Eye (tissue), 1 donor: ENCODE measurements at places on chromosomes 1 and 21.
A peak's percentile ranks its signal among the peaks of the same experiment; 100 is the strongest.

GRCh38 chr1:238608144-238608543, 717.4 kb upstream of the ZP4 start:
- DNase-seq, result no peak

GRCh38 chr21:33265664-33266049, 510 bp upstream of the IL10RB start:
- no peak for DNase-seq

GRCh38 chr1:243792891-243793290, 57.2 kb downstream of the AKT3 start:
- DNase-seq, result no peak

GRCh38 chr1:21233490-21233889, 56.8 kb downstream of the ECE1 start:
- DNase-seq, result no peak

- peak; percentile 41 for DNase-seq
These were observed 6.9 kb downstream of the CAMK1G start for GRCh38 chr1:209590405-209590804.

DNA sequence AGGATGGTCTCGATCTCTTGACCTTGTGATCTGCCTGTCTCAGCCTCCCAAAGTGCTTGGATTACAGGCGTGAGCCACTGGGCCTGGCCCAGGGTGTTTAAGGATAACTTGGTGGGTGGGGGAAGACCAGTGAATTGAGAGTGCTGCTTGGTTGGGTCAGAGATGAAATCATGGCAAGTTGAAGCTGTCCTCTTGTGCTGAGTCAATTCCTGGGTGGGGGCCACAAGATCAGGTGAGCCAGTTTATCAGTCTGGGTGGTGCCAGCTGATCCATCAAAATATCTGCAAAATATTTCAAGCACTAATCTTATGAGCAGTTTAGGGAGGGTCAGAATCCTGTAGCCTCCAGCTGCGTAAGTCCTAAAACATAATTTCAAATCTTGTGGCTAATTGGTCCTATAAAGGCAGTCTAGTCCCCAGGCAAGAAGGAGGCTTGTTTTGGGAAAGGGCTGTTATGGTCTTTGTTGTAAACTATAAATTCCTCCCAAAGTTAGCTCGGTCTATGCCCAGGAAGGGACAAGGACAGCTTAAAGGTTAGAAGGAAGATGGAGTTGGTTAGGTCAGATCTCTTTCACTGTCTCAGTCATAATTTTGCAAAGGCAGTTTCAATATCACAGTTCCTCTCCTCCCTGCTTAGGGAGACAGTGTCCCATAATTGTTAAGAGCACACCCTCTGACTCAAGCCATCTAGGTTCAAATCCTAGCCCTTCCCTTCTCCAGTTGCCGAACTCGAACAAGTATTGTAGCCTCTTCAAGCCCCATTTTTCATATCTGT, 66.8 kb upstream of the BACH1 start:
- no peak for DNase-seq

- peak; percentile 88 for DNase-seq
These were observed 8.8 kb upstream of the CTBS start for GRCh38 chr1:84582802-84583587.

DNA sequence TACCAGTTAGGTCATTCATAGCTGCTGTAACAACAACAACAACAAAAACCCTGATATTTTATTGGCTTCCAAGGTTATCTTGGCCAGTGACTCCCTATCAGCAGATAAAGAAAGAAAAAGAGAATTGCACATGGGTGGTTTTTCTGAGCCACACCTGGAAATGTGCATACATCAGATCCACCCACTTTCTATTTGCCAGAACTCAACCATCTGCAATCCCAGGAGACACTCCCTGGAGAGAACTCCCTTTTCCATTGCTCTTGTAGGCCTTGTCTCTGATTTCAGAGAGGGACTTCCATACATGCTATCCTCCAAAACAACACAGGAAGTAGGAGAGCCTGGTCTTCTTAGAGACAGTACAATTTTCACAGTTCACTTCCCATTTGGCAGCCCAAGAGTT, 74.9 kb upstream of the ZC3H11B start:
- DNase-seq, result no peak

DNA sequence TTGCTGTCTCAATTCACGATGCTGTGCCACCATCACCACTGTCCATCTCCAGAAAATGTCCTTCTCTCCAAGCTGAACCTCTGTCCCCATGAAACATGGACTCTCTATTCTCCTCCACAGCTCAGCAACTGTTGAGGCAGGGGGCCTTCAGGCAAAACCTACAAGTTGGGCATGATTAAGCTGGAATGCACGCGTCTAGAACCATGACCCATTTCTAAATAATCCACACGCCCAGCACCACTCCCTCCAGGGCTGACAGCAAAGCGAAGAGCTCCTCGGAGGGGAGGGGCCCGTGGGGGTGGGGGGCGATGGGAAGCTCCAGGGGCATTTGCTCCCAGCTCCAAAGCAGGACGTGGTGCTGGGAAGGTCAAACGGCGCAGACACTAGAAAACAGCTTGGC, 3.3 kb upstream of the HES5 start:
- peak; percentile 60 for DNase-seq

- DNase-seq, result no peak
These were observed 488 bp downstream of the FAM78B start for GRCh38 chr1:166166329-166166697.

DNA sequence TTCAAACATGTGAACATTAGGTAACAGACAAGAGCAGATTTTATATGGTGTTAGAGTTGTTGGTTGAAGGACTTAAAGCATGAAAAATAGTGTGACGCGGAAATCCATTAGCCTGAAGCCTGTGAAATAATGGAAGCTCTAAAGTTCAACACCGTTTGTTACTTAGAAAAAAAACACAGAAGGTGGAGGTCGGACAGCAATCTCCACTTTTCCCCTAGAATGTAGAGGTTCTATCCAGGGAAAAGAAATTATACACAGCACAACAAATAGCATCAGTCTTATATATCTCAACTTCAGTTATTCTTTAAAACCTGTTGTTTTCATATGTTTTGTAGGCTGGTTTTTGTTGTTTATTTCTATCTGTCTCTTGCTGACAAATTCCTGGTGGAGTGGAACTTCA, 1.9 kb downstream of the RCAN3 start:
- DNase-seq, result no peak

DNA sequence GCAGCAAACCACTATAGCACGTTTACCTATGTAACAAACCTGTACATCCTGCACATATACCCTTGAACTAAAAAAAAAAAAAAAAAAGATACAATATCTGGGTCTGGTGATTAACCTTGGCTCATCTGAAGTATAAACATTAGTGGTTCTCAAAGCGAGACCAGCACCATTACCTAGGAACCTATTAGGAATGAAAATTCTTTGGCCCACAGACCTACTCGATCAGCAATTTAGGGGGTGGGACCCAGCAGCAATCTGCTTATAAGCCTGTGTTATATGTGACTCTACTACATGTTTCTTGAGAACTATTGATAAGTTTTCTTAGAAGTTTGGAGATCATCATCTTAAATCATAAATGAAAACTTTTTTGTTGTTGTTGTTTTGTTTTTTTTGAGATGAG, 9.7 kb upstream of the SPATA1 start:
- no peak for DNase-seq

DNA sequence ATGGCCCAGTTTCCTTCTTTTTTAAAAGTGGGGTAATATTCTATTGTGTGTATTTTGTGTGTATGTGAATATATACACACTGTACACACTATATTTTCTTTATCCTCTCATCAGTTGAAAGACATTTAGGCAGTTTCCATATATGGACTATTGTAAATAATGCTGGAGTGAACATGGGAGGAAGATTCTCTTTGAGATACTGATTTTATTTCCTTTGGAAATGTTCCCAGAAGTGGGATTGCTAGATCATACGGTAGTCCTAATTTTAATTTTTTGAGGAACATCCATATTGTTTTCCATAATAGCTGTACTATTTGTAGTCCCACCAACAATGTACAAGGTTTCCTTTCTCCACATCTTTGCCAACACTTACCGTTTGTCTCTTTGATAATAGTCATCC, 51.0 kb downstream of the F3 start:
- DNase-seq, result no peak
